ENCODE measurements at places on chromosomes 7 and 10. TPM values are rescaled to one million over a fixed set of nuclear protein-coding genes. Genes with fewer than 3 reads are reported as not detected.
A peak's percentile ranks its signal among the peaks of the same experiment; 100 is the strongest.

DNA sequence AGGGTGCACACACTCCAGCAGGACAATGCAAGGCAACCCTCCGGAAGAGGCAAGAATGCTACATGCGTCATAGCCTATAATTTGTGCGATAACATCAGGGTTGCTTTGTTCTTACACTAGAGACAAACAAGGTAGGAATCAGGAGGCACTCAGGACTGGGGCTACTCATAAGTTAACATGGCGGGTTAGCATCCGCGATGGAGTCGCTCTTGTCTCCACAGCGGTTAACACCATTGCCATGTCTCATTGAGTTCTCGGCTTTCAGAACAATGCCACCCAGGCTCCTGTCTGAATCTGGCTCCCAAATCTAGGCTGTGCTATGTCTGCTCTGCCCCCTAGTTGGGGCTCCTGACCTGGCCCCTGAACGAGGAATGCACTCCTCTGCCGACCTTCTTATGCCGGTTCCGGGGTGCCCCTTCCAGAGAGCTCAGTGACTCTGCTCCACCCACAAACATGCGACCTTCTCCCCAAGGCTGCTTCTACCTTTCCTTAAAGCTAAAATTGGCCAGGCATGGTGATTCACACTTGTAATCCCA is 24.9 kb upstream of the SLF2 start:
- no peak for DNase-seq

DNA sequence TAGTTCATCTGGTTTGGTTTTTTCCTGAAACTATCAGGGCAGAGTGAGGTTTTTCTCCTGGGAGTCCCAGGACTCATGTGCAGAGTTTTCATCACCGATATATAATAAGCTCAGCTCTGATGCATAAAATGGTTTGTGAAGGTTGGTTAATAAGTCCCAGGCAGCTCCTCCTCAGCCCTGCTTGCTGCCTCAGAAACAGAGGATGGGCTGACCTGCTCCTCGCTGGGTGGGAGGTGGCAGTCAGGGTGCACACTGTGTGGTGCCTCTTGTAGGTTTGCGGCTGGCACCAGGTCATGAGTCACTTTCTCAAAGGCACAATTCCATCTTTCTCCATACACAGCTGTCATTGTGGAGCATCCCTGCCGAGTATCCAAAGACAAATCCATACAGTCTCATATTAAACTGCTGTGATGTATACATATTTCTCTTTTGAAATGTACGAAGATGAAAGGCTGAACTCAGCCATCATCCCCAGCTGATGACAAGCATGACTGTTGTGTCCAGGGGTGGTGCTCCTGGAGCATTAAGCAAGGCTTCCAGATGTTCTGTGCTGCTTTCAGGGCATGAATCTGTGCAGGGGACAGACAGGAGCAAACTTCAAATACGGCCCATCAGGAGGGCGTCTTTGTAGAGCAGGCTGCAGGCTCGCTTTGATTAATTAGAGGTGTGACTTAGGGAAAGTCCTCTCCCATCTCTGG is 125.7 kb upstream of the NPS start:
- no peak for DNase-seq

GRCh38 chr7:157016024-157016351 is 5.5 kb upstream of the MNX1 start:
- DNase-seq = no peak

DNA sequence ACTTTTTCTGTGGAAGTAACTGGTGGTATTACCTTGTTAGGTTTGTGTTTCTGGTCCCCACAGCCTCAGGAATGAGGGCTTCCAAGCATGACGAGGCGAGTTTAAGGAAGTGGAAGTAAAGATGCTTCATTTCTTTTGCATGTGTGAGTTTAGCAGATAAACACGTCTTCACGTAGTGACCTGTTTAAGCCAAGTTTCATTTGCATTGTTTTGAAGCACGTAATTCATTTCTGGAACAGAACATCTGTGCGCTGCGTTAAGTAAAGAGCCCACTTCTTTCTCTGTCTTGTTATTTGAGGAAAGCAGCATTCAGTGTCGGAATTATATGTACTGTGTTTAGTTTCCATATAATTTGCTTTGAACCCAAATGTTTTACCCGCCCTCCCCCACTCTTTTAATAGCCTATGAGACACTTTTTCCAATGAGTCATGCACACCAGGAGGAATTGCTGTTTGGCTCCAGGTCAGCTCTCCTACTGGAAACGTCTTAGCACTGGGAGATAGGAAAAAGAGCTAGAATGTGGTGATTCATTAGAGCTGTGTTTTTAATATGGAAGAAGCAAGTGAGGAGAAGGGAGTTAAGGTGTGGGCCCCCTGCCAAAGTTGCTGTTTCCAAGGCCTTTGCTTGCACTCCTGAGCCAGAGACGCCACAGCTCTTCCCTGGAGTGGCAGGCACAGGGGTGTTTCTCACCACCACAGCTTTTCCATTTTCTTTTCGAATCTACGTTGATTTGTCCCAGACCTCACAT is 36.7 kb downstream of the BTBD16 start:
- peak; percentile 98 for DNase-seq

- DNase-seq = no peak
Observed at GRCh38 chr7:132276976-132277725, 299.1 kb downstream of the PLXNA4 start.

DNA sequence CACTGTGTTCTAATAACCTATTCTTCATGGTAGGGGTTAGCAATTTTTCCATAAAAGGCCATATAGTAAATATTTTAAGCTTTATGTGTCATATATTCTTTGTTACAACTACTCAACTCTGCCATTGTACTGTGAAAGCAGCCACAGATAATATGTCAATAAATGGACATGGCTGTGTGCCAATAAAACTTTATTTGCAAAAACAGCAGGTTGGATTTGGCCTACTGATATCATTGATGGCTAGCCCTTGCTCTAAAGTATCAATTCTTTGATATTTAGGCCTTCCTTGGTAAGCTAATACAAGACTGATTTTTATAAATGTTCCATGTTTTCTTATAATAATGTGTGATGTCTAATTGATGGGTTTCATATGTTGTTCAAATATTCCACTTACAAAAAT is 77.2 kb upstream of the OPALIN start:
- DNase-seq = no peak

DNA sequence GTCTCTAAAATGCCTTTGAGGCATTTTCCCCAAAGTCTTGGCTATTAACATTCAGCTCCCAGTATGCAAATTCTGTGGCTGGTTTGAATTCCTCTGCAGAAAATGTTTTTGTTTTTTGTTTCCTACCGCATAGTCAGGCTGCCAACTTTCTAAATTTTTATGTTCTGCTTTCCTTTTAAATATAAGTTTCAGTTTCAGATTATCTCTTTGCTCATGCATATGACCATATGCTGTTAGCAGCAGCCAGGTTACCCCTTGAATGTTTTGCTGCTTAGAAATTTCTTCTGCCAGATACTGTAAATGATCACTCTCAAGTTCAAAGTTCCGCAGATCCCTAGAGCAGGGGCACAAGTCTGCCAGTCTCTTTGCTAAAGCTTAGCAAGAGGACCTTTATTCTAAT is 96.9 kb downstream of the PLPP4 start:
- DNase-seq = no peak

DNA sequence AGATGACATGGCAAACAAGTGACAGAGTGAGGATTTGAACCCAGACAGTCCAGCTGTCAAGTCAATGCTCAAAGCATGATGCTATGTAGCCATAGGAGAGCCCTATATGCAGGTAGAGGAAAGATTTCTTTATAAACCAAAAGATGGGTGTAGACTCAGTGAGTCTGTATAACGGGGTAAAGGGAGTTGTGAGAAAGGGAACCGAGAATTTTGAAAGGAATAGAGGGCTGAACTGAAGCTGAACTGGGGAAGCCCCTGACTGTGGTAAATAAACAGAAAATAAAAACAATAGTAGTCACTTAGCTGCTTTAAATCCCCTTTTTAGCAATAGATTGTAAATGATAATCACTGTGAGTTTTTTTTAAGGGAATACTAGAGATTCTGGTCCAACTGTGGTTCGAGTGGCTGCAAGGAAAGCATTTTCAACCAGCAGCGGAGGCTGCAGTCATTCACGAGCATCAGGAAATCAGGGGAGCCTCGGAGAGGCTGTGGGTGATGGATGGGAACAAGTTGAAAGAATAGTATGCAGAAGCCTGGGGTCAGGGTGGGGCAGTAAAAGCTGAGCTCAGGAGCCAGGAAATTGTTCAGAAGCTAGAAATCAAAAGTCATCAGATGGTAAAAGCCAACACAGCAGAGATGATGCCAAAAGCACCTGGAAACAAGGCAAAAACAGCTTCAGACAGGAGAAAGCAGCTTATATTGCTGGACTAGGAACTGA is 393.5 kb downstream of the GFRA1 start:
- DNase-seq = no peak

- peak; percentile 86 for DNase-seq
Observed at GRCh38 chr10:110226926-110227641, 19.7 kb downstream of the MXI1 start.

- DNase-seq = no peak
Observed at GRCh38 chr7:115004121-115004520, 82.2 kb downstream of the MDFIC start.

DNA sequence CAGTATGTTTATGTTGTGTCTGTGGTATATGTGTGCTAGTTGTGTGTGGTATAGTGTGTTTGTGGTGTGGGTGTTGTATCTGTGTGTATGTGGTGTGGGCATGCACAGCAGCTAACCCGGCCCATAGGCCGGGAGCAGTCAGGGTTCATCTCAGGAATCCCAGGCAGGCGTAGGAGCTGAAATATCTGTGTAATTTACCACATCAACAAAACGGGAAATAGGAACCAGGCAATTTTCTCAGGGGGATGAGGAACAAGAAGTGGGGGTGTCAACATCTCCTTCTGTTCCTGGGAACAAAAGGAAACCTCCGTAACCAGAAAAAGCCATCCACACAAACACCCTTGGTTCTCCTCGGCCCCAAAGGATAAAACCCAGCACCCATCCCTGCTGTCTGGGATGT is 24.5 kb upstream of the ZNF488 start:
- no peak for DNase-seq

DNA sequence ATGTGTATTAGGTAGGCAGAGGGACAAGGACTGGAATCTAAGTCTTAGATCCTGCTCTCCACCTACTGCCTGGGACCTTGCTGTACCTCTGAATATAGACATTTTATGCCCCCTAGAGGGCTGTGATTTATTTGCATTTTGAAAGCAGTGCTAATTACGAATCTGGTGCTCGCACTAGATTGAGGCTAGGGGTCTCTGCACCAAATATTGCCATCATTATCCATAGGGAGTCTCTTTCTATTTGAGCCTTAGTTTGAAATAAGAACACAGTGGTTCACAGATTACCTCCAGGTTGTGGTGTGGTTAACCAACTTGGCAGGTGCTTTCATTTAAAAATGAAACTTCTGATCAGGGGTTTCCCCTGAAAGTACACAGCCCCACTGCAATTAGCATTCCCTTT is 41.8 kb downstream of the CNNM1 start:
- no peak for DNase-seq

DNA sequence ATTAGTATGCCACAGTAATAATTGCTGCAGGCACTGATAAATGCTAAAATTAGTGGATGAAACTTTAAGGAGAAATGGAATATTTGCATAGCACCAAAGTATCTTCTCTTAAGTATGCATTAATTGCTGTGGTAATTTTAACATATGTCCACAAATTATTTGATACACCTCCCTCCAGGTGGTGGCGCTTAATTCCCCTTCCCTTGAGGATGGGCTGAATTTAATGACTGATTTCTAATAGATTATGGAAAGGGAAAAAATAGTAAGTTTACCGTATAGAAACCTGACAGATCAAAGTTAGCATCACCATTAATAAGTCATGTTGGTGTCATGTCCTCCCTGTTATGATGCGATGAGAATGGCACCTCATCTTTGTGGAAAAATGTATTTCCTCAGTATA is 519.2 kb downstream of the TFEC start:
- DNase-seq = no peak

GRCh38 chr10:103676851-103677417 is 178.4 kb downstream of the SH3PXD2A start:
- peak; percentile 83 for DNase-seq

GRCh38 chr7:30684351-30684750 is 2.1 kb upstream of the CRHR2 start:
- no peak for DNase-seq

GRCh38 chr7:158587162-158588084 is at the start of gene PTPRN2:
Gene PTPRN2 (minus strand): TSS chr7:158587823.
- peak; percentile 49 for DNase-seq

GRCh38 chr7:36653663-36654355 is 70.5 kb downstream of the AOAH start:
- no peak for DNase-seq

Gene STEAP4
- polyA plus RNA-seq = 6.1 TPM

Gene RBM20
- 8.3 TPM for polyA plus RNA-seq

Gene NOS3
- 7.4 TPM for polyA plus RNA-seq

Gene STYXL1
- polyA plus RNA-seq = 17.6 TPM

Gene ABLIM1
- 47.0 TPM for polyA plus RNA-seq

Gene ABCB1
- polyA plus RNA-seq = 0.57 TPM

Gene ATXN7L1
- polyA plus RNA-seq = 8.0 TPM

Gene OR2A1
- 0.50 TPM for polyA plus RNA-seq

Measured in muscle of back (tissue), 13 donors.